ENCODE measurements at places on chromosomes 6 and 20.

GRCh38 chr20:18276821-18277220, 11.5 kb upstream of the ZNF133 start:
- DNase-seq: peak; percentile 48

GRCh38 chr6:139027620-139028182, 844 bp upstream of the ABRACL start:
- peak; percentile 42 for DNase-seq

GRCh38 chr20:53502820-53503219, 90.8 kb downstream of the ZNF217 start:
- DNase-seq: no peak

DNA sequence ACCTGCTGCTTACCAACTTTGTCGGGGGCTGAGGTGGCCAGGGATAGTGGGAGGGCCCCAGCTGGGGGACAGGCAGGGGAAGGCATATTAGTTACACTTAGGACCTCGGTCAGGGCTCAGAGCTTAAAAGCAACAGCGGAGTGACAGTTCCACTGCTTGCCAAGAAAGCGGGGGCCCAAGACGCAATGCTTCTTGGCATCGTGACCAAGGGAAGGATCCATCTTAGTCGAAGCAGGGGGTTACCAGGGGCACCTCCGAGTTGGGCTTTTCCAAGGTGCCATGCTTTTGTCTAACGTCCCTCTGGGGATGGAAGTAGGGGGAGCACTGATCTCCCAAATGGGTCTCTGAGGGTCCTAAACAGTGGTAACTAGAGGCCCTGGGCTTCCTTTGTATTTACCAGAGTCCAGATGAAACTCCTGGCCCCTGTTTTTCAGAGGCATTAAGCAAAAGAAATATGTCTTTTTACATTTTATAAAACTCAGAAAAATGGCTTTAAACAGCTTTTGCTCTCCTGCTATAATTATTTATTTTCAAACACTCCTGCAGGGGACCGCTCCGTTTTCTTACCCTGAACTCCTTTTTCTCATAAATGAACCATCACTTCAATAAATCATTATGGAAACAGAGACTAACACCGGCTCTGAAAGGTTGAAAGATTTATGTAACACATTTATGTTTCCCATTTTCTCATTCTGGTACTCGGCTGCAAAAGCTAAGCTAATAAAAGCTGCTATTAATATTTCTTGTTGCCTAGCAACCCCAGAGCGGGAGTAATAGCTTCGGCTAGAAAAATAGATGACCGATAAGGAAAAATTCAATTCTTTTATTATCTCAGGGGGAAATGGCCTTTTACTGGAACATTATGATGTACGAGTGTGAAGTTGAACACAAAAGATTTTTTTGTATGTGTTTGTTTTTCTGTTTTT, 100.4 kb downstream of the TOX2 start:
- no peak for DNase-seq

DNA sequence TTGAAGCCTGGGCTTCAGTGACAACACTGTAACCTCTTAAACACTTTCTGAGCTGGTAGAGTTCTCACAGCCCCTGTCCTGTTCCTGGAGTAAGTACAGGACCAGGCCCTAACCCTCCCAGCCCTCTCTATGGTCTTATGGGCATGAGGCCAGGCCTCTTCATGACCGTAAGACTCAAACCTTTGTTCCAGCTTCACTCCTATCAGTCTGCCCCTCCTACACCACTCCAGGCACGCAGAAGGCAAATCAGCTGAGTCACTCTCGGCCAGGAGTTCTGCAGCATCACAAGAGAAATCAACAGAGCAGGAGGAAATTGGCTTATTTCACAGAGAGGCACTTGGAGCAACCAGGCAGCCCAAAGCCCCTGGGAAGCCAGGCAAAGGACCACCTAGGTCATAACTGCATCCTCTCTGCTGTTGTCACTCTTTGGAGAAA, 25.3 kb upstream of the CHD6 start:
- DNase-seq: no peak

DNA sequence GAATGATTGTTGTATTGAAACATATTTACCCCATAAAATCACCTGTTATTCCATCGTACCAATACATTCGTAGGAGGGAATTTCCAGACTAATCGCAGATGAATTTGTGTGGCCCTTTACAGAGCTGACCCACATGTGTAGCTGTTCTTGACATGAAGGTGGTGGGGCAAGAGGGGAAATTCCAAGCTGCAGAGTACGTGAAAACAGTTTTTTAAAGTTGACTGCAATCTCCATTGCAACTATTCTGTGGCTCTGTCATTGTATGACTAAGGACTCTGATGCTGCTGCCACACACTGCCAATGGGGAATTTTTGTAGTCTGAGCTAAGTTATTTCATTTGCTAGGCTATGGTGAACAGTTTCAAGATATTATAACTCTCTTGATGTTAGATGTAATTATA, 46.4 kb upstream of the ADTRP start:
- peak; percentile 7 for DNase-seq

GRCh38 chr6:153662982-153663381, 376.1 kb upstream of the OPRM1 start:
- DNase-seq: no peak
